ENCODE measurements at places on chromosomes 16 and 17.

GRCh38 chr17:29867643-29868181, 62.3 kb downstream of the SSH2 start:
- no peak for DNase-seq

GRCh38 chr16:79069633-79070032, 530.9 kb downstream of the MAF start:
- no peak for DNase-seq

- no peak for DNase-seq
Observed at GRCh38 chr16:86498671-86499439, 11.5 kb upstream of the FOXF1 start.

DNA sequence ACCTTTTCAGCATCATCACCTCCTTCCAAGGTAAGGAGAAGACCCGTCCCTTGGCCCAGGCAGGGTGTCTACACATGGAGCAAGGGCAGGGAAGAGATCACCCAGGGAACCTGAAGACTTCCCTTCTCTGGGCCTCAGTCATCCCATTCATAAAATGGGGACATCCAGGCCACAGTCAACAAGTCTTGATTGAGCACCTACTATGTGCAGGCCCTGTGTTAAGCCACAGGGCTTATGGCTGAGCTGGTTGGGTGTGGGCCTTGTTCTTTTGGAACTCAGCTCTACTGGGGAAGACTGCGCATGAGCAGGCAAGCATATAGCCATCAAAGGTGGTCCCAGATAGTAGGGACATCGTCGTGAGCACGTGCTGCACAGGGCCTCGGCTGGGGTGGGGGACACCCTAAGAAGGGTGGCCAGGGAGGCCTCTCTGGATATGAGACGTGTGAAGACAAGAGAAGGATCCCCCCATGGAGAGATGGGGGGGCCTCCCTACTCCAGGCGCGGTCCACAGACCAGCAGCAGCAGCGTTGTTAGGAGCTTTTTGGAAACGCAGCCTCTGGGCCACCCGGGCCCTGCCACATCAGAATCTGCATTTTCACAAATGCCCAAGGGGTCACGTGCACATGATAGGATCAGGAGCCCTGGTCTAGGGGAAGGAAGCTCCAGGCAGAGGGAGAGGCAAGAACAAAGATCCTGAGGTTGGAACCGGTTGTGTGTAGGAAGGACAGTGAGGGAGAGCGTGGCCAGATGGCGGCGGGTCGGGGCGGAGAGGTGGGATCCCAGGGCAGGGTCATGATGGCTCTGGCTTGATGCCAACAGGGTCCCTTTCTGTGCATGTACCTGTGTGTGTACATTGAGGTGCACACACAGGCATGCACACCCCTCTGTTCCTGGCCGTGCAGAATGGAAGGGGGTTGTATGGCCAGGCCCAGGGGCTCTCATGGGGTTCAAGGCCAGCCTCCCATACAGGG, 5.9 kb upstream of the ADGRG3 start:
- DNase-seq = no peak

Measured in hippocampal formation (tissue), 2 donors.